ENCODE measurements at places on chromosomes 5 and 9.

DNA sequence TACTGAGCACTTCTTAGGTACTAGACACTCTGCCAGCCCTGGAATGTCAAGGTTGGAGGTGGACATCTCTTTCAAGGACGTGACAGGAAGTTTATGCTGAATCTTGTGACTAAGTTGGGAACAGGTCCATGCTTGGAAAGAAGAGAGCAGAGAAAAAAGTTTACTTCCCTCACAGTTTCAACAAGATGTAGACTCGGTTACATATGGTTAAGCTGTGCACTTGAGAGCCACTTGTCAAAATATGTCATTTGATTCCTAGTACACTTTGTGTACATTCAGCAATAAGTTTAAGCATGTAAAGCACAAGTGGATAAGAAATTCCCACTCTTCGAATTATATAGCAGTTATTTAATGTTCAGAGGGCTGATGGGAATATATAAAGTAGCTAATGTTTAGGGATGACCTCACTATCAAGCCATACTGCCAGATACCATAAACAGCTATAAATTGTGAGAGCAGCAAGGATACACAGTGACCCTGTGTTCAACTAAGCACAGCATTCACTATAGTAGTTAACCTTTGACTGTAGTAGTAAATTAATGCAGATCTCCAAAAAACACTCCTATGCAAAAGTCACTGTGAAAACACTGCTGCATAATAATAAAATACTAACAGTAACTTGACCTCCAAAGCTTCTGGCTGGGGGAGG is 1944.6 kb upstream of the WWC1 start:
- DNase-seq, result no peak

GRCh38 chr9:99058964-99059921 is 45.7 kb upstream of the TGFBR1 start:
- DNase-seq, result no peak

DNA sequence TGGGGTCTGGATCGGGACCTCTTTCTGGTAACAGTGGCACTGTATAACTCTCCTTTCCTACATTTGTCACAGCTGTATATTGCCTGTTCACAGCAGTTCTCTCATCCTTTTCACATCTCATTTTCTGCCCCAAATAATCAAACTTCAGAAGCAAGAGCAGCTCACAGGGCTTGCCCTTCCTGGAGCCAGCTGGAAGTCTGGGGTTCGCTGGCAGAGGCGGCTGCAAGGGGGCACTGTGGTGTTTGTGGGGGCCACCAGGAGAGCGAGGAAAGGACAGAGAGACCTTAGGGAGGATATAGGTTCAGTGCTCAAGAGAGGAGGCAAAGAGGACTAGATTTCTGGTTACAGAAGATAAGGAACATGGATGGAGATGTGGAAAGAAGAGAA is 75.3 kb downstream of the C9orf153 start:
- DNase-seq, result no peak

- no peak for DNase-seq
Measured at GRCh38 chr9:121949364-121949763, 143.7 kb downstream of the TTLL11 start.

DNA sequence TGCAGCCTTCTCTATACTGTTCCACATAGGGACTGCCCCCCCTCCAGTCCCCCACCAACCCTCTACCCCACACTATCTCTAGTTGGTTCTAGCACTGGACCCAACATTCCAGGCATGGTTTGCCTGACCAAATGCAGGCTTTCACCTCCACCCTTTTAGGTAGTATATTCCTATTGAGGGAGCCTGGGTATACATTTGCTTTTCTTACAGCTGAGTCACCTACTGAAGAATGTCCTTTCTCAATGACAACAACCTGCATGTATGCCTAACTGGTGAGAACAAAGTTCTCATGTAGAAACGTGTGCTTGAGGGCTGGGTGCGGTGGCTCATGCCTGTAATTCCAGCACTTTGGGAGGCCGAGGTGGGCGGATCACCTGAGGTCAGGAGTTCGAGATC is 8.2 kb downstream of the TNIP1 start:
- no peak for DNase-seq

DNA sequence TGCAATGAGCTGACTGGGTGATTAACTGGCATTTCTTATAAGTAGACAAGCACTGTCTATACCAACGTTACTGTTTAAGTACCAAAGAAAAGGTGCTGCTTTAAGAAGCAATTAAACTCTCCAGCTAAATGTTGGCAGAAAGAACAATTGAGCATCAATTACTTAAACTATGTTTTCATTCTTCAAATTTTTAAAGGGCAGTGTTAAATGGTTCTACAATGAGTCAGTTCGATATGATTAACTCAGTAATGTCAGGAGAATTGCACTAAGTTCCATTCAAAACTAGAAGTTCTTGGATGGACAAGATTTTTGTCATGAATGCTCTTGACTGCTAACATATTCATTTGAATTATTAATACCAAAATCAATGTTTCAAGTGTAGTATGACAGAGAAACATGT is 593.7 kb downstream of the DNAH5 start:
- no peak for DNase-seq

- DNase-seq, result no peak
Measured at GRCh38 chr5:38453506-38453905, 102.9 kb downstream of the LIFR start.

DNA sequence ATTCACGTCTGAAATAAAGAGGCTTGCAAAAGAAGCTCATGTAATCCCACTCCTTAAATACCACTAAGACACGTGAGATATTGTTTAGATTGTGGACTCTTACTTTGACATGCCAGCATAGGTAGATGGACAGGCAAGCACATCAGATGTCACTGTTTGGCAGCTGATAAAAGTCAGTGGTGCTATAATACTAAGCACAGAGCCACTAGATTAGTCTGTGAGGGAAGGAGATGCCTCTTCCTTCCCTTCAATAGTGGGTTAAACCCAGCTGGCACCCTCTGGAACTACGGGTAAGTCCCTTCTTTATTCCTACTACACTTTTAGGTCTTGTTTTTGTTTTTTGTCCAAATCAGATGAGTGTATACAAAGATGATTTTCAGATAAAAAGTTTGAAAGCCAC is at the start of gene MYOT:
MYOT (plus strand) TSS at position 197 of the 400 bp plus-strand sequence. CDS start 2,792 bp downstream, outside the sequence.
- DNase-seq, result no peak

All from LoVo (cell line).